ENCODE measurements at places on chromosomes 2 and 18.
A peak's percentile ranks its signal among the peaks of the same experiment; 100 is the strongest.

- DNase-seq = no peak
These were observed 57.3 kb downstream of the ITGA6 start for GRCh38 chr2:172484706-172485105.

DNA sequence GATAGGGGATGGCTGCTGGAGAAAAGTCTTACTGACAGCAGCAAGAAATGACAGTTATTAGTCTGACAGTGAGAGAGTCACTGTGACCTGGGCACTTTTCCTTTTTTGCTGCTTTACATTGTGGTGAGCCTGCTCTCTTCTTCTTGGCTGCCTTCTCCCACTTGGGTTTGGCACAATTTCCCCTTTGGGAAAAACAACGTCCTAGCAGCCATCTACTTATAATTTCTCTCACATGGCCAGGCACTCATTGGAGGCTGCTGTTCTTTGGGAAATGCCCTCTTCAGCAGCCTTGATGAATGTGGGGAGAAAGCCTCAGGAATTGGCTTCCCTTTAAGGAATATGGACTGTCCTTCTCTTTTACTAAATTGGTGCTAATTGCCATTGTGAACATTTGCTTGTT is 60.4 kb upstream of the SLC1A4 start:
- DNase-seq = no peak

- DNase-seq = peak; percentile 12
These were observed 40.0 kb downstream of the COA5 start for GRCh38 chr2:98568161-98568956.

DNA sequence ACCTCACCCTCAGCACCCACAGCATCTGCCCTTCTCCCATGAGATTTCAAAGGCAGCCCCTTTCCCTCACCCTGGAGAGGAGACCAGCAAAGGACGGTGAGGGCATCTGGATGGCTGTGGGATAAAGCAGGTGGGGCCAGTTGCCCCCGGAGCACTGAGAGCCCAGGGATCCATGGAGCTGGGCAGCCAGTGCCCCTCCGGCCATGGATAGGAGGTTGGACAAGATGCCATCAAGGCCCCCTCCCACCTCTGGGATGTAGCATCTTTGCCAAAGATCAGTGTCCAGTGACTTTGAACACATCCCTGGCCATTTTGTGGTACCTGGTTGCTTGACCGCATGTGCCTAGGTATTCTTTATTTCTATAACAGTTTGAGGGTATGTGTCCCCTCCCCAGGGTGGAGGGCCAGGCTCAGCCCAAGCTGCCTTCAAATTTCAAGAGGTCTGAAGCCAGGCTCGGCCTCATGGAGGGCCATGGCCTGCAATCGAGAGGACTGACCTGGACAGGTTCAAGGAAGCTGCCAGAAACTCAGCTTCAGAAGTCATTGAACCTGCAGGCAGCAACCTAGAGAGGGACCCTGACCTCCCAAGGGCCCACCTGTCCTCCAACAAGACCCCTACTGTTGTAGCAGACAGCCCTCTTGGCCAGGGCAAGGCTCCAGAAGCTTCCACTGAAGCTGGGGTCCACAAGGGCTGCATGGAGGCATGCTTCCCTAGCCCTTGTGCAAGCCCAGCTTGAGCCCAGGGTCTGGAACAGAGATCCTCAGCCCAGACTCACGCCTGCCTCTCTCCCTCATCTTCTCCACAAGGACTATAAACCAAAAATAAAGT is 55.5 kb upstream of the BIN1 start:
- no peak for DNase-seq

DNA sequence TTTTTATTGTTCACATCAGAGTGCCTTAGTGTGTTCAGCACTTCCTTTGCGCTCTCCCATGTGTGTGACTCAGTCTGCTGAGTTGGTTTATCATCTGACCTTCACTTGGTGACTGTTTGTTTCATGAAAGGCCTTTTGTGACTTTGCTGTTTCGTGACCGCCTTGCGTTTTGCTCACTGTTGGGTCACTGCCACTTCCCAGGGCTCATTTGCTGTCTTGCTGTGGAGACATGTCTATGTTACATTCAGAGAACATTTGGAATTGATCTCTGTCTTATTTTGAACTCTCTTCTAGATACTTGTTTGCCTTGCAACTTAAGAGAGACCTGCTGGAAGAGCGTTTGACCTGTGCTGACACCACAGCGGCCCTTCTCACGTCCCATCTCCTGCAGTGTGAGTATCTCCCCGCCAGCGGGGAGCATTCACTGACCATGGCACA is 54.7 kb downstream of the FARP2 start:
- peak; percentile 77 for DNase-seq

DNA sequence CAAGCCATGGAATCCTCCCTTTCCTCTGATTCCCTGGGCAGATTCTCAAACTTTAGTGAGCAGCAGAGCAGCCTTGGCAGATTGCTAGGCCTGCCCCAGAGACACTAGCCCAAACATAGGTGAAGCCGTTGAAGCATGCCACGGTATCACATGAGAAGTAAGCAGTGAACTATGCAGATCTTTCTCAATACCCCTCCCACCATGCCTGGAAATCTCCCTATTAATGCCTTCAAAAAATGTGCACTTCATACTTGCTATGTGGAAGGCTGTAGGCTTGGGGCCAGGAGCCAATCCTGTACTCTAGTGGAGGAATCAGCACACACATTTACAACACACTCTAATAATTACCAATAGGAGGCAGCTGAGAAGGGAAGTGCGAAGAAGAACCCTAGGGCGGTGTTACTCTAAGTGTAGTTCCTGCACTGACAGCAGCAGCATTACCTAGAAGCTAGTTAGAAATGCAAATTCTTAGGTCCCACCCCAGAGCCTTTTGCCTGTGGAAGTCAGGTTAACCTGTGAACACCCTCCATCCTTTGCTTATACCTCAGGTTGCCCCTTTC is 305.1 kb upstream of the SPRED2 start:
- DNase-seq = no peak

- DNase-seq = no peak
These were observed 137.9 kb downstream of the MGAT5 start for GRCh38 chr2:134391751-134392160.

DNA sequence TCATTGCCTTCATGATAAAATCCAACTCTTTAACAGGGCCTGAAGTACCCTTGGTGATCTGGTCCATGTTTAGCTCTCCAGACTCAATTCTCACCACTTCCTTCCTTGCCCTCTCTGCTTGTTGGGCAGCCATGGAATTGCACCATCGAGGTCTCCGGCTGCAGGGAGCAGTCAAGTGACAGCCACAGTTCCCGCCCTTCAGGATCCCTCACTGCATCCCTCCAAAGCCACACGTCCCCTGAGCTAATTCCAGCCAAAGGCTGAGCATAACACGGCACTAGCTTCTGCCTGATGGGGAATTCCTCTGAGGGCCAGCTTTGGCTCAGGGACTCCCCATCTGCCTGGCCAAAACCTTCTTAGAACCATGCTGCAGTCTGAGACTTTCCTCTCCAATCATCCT is 47.4 kb upstream of the SLC1A4 start:
- no peak for DNase-seq

DNA sequence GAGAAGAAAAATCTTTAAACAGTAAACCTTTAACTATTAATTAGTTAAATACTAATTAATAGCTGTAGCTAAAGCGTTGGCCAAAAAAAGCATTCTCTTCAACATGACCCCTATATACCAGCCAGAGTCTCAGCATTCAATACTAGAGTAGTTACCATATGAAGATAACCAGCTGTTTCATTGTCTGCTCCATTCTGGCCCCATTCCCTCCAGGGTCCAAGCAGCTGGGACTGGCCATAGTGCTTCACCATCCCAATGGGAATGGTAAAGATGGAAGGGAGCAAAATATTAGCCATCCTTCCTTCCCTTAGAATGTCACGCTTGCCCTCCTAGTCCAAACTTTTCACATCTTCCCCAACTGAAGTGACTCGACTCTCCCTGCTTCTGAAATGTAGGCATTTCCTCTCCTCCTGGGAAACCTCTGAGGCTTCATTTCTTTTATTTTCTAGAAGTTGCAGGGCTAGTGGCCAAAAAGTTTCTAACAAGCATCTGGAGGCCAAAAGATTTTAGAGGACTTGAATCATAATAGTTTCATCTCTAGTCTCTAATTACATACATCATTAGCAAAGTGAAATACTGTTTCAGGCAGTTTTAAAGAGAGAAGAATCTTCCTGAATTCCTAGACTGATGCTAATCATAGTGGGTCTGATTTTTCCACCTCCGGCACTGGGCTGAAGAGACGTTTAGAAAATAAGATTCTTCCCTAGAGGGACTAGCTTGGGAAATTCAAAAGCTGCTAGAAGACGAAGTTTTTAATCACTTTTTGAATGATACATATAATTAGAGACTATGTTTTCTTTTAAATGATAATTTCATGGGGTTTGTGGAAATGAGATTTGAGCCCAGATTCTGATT is 52.7 kb downstream of the CCDC68 start:
- DNase-seq = peak; percentile 23

DNA sequence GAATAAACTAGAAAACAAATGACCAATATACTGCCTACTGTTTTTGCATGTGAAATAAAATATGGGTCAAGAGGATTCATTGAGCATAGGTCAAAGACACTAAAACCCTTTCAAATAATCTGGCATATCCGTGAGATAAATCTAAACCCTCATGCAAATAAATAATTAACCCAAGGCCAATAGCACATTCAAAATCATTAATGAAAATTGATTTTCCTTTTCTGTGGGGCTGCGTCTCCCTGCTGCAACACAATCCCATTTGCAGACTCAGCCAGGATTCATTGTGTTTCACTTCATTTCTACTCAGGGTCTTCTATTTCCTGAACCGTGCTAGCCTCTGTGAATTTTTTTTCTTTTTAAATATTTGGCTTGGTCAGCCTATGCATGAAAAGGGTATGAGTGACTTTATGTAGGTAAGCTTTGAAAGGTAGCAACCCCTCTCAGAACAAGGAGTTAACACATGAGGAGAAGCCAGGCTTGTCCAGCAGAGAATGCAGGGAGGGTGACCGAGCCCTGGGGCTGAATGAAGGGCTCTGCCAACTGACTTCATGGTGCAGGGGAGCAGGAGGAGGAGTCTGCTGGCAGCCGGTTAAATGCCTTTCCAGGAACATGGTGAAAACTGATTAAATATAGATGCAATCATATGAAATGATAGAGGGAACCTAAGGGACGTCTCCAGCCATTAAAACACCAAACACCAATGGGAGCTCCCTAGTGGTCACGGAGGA is 10.3 kb upstream of the CTAGE1 start:
- no peak for DNase-seq

- DNase-seq = no peak
These were observed 188.8 kb upstream of the EPC2 start for GRCh38 chr2:148455791-148456190.

- DNase-seq = peak; percentile 83
These were observed 16.5 kb downstream of the SGPP2 start for GRCh38 chr2:222440673-222441422.

- DNase-seq = no peak
These were observed 223.4 kb downstream of the WDPCP start for GRCh38 chr2:63364866-63365265.

DNA sequence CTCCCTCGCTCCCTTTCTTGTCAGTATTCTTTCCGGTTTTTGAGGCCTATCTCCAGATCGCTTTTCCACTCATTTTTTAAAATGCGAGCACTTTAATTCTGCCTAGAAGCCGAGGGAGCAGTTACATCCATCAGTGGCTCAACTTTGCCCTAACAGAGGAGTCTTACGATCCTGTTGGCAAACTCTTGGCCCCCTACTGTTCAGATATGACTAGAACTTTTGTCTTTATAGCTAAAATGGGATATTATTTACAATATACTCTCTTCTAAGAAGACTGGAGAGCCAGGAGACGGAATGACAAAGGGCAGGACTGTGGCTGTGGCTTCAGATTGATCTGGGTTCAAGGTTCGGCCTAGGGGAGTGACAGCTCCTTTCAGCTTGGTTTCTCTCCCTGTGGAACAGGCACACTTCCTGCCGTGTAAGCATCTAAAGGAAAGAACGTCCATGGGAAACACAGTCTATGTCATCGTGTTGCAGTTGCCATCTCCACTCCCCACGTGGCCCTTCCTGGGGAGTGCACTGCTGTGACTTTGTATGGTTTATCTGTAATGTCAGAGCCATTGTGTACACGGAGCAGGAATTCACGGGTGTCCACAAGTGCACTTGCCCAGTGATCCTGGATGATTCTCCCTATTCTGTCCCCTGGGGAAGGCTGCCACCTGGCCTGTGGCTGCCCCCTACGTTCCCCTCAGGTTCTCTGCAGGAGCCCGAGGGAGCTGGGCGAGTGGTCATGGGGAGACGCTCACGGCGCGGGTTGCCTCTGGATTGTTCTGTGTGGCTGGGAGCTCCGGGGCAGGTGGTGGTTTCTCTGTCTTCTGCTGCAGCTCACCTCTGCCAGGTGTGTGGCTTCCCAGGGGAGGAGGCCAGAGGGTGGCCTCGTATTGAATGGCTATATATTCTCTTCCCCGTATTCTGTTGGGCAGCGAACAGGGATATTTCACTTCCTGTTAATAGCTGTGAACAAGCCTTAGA is 222.0 kb downstream of the LDLRAD4 start:
- no peak for DNase-seq

GRCh38 chr2:167706800-167707199 is 540.6 kb downstream of the STK39 start:
- DNase-seq = peak; percentile 1

GRCh38 chr18:35095983-35096676 is 54.9 kb downstream of the MAPRE2 start:
- DNase-seq = peak; percentile 38

- DNase-seq = no peak
These were observed 24.3 kb downstream of the CDK15 start for GRCh38 chr2:201830666-201831065.

Data from astrocyte of the spinal cord (primary cell).